ENCODE measurements at places on chromosomes 1 and 21.

DNA sequence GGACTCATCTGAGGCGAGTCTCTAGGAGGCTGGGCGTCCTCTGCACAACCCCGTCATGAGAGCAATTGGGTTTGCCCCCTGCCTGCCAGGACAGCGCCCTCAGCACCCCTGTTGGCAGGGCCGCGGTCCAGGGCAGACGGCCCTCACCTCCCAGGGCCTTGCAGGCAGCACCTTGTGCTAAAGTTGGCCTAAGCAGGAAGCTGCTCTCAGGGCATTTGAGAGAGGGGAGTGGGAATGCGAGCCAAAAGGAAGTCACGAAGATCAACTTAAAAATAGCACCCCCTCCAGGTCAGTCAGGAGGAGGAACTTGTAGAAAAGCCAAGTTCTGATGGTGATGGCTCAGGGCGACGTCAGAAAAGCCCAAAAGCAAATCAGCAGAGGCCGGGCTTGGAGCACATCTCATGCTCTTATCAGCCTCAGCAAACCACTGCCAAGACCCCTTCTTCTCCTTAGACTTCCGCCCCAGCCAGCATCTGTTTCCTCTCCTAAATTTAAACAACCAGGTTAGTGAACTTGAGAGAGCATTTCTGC lies 12.6 kb upstream of the ADORA3 start:
- no peak for DNase-seq

DNA sequence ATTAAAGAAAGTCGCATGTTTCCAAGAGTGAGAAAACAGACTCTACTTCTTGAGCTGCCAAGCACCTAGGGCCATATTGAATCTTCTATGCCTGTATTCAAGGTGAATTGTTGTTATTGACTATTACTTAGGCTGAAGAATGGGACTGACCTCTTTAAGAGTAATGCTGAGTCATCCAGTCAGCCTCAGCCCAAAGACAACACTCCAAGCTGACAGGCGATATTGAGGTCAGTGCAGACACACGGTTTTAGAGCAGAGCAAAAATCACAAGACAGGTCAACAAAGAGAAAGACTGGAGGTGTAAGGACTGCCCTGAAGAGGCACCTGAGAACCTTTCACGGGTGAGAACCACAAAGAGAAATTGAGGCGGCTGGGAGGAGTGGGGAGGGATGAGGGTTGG lies 146.9 kb downstream of the MIS18A start:
- peak; percentile 26 for DNase-seq

GRCh38 chr1:109252893-109253802 lies 3.8 kb downstream of the CELSR2 start:
- no peak for DNase-seq

DNA sequence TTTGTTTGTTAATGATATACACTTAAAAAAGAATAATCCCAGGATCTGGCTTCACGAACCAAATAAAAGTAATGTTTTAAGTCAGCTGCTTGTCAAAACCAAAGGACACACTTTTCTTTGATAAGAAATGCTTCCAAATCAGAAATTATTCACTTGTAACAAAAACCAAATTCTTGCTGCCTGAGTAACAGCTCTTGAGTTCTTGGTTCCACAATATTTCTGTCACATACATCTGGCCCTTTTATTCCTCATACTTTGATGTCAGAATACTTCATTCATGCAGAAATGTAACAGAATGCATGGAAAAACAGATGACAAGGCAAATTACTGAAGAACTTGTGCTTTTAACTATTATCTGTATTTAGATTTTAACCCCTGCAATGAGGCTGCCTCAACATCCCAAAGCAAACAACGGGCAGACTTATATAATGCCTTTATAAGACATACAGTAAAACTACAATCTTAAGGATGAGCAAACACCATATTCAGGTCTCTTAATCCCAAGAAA lies 1.5 kb downstream of the VAMP4 start:
- DNase-seq: no peak

GRCh38 chr1:98903261-98903660 lies 101.4 kb downstream of the PLPPR5 start:
- DNase-seq: peak; percentile 50

DNA sequence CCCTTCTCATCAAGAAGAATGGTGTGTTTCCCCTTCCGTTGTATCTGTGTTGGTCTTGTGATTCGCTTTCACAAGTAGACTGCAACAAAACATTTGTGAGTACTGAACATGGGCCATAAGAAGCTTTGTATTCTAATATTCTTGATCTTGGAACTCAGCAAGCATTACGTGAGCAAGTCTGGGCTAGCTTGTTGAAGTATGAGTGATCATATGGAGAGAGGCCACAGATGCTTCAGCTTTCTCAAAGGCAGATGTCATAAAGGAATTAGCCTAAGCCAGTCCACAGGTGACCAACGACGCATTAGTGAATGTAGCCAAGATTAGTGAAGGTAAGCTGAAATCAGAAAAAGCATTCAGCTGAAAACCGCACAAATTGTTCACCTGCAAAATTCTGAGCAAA lies 609.6 kb upstream of the NEGR1 start:
- DNase-seq: no peak

GRCh38 chr1:74286414-74286813 lies 51.2 kb downstream of the TNNI3K start:
- no peak for DNase-seq

DNA sequence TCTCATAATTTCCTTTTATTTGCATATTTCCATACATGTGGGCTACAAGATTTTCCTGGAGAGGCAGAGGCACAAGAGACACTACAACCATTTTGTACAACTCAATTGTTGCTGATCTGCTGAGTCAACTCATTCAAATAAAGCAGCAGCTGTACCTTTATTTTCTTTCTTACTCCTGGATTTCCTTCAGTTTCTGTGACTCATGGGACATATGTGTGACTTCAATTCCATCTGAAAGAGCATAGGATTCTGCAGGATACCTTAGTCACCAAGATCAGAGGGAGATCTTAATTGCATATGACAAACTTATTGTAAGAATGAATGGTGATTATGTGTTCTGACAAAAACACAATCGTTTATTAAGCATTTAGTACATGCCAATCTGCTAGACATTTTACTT lies 2219.4 kb downstream of the NCAM2 start:
- no peak for DNase-seq

- DNase-seq: no peak
Observed at GRCh38 chr1:161718559-161719324, 2.6 kb upstream of the FCRLB start.

- DNase-seq: no peak
Observed at GRCh38 chr1:55526716-55527115, 311.6 kb upstream of the USP24 start.

DNA sequence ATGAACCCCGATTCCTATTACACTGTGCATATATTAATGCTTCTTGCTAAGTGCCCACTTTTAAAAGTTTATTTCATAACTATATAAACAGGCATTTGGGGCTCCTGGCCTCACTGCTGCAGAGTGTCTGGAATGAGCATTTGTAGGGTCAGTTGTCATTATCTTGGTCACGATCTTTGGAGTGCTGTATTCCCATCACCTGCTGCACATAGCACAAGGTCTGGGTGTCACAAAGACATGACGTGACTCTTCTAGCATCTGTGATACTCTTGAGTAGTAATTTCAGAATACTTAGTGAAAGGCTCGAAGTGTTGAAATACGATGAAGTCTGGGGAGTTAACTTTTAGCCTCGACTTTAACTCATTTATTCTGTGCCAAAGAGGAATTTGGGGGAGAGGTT lies 186.4 kb downstream of the FMN2 start:
- DNase-seq: no peak

- no peak for DNase-seq
Observed at GRCh38 chr1:40425198-40425597, 25.1 kb upstream of the ZFP69B start.

DNA sequence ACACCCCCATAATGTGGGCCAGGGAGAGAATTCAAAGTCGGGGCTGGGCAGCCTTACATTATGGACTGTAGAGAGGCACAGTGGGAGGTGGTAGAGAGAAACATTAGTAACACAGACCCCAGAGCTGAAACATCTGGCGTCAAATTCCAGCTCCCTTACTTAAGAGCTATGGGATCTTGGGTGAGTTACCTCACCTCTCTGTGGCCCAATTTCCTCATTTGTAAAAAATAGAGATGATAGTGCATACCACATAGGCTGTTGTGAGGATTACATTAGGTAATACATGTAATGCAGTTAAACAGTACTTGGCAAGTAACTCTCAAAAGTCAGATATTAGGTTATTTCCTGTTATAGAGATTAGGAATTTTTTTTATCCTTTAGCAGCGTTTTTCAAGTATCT lies 160.5 kb upstream of the KIAA0040 start:
- no peak for DNase-seq

- no peak for DNase-seq
Observed at GRCh38 chr1:110188035-110188618, 22.0 kb upstream of the KCNC4 start.

DNA sequence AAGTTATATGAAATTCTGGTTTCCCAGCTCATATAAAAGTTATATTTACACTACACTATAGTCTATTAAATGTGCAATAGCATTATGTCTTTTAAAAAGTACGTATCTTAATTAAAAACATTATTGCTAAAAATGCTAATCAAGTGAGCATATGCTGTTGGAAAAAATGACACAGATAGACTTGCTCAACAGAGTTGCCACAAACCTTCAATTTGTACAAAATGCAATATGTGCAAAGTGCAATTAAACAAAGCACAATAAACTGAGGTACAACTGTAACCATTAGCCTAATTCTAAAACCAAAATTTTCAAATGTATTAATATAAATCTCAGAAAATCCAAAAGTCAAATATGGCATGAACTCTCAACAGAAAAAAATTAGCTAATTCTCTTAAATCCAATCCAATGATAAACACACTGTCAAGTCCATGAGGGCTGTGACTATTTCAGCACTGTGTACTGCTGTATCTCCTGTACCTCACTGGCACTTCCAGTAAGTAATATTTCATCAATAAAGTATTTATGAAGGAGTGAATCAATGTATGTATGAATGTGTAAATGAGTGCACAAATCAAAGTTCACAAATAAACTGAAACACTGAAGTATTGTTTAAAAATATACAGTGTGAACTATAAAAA lies 116.3 kb downstream of the AKT3 start:
- no peak for DNase-seq

GRCh38 chr1:193685986-193686385 lies 499.6 kb upstream of the B3GALT2 start:
- DNase-seq: no peak

GRCh38 chr1:218344814-218345672 lies at the start of gene TGFB2:
TGFB2 (plus strand) TSS chr1:218345336; CDS start chr1:218346702, 1,366 bp downstream.
- no peak for DNase-seq

- no peak for DNase-seq
Observed at GRCh38 chr1:69497441-69498221, 70.1 kb upstream of the LRRC7 start.

GRCh38 chr1:231396643-231397042 lies 25.4 kb downstream of the EGLN1 start:
- DNase-seq: no peak

- DNase-seq: no peak
Observed at GRCh38 chr1:47214549-47214948, 17.5 kb downstream of the TAL1 start.

- DNase-seq: no peak
Observed at GRCh38 chr21:38807986-38808385, 2.3 kb downstream of the ETS2 start.

DNA sequence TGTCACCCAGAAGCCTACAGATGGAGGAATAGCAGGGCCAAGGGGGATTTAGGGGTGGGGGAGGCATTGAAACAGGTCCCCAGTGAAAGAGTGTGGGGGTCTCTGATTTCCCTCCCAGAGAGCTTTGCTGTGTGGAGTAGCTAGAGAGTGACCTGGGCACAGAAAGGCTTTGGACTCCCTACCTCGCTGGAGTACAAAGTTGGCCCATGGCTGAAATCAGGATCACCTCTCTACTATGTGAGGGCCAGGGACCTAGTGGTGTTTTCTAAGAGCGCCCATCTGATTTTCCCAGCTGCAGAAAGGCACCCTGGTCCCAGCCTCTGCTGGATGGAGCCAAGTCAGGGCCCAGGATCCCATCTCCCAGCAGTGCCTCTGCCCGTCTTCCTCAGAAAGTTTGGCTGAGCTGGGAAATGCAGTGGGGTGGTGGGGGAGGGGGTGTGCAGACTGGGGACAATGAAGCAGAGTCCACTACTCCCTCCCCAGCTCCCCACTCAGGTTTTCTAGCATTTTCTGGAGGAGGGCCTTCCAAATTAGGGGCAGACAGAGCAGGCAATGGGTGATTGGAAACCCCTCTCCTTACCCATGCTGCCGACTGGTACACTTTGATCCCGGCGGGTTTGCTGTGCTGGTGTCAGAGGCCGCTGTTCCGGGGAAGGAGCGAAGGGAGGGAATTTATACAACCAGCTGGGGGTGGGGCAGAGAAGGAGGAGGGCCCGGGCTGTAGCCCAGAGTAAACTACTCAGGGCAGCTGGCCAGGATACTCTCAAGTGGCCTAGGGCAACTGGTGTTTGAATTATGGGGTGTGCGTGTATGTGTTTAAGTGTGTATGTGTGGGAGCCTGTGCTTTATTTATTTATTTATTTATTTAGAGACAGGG lies at the start of gene SELENBP1:
SELENBP1 (minus strand) TSS at position 648 of the 877 bp plus-strand sequence; CDS start at position 584, 64 bp downstream.
- DNase-seq: peak; percentile 51

DNA sequence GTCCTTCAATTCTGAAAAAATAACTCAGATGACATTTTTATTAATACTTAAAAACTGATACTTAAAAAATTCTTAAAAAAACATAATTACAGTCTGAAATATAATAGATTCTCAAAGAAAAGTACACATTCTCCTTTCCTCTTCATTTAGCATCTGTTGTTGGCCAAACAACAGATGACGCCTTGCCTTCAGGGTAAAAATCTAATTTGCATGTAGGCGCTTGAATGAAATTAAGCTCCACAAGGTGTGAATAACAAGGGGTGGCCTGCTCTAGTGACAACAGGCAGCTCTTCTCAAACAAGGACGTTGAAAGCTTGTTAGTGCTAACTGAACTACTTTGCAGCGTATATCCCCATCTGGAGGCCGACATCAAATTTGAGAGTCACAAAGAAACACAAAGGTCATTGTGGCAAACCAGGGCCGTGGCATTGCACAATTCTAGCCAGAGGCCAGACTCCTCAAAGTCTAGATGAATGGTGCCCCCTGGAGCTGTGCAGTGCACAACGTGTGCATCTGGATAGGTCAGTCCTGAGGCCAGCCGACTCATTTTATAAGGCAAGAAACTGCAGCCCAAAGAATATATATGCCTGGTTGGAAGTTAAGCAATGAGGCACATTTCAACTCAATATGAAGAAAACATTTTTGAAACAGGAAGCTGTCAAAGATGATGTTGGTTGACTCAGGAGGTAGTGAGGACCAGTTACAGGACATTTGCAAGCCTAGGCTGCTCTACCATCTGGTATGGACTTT lies 459.2 kb upstream of the RUNX1 start:
- no peak for DNase-seq

- DNase-seq: no peak
Observed at GRCh38 chr1:37728416-37728815, 36.1 kb downstream of the CDCA8 start.

DNA sequence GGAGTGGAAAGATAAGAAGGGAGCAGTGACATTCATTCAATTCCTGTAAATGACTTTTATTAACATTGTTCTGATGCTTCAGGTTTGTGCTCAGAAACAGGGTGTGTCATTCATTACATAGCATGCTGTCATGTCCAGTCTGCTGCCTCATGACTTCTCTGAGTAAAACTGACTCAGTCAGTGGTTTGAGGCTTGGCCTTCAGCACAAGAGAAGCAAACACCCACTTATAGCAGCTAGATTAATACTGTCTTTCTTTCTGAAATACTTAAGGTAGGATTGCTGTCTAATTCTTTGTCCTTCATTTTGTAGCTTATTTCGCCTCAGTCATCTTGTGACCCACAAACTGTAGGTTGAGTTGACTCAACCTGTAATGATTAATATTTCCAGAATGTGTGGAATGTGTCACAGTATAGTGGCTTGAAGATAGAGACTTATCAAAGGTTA lies 32.9 kb downstream of the RASAL2 start:
- no peak for DNase-seq
